ENCODE measurements at places on chromosomes 3 and 15.
A peak's percentile ranks its signal among the peaks of the same experiment; 100 is the strongest.

GRCh38 chr3:65342084-65342683, 654.4 kb upstream of the ADAMTS9 start:
- DNase-seq, result no peak

DNA sequence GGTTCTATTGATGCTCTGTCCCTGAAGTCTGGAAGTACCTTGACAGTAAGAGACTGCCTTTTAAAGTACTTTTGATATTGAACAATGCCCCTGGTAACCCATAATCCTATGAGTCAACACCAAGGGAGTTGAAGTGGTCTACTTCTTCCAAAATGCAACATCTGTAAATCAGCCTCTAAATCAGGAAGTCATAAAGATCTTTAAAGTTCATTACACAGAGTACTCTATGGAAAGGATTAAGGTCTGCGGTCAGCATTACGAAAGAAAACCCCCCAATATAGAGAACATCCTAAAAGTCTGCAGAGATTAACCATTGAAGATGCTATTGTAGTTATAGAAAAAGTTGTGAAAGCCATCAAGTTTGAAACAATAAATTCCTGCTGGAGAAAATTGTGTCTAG, 52.7 kb upstream of the CMC1 start:
- no peak for DNase-seq

DNA sequence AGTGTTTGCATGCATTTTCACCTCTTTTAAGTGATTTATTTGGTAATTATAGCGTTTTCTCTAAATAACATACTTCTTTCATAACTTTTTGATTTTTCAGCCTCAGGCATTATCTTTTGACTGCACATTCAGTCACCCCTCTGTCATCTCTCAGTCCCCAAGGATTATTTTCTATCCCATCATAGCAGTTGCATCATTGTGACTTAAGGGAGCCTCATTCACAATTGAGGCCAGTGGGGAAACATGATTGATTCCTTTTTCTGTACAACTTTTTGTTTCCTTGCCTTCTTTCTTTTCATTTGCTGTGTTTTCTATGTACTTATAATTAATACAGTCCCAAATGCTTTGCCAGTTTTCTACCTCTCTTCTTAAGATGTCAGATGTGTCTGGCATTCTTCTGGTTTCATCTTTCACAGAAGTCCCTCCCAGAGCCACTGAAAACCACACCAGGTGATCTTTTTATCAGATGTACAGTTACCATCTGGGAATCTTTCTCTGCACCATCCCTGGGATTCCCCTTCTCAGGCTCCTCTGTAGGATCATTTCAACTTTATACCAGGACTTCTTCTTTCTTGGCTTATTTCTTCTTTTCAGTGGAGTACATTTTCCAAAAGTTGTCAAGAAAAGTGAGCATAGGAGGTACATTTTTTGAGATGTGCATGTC, 151.4 kb downstream of the RAP2B start:
- no peak for DNase-seq

DNA sequence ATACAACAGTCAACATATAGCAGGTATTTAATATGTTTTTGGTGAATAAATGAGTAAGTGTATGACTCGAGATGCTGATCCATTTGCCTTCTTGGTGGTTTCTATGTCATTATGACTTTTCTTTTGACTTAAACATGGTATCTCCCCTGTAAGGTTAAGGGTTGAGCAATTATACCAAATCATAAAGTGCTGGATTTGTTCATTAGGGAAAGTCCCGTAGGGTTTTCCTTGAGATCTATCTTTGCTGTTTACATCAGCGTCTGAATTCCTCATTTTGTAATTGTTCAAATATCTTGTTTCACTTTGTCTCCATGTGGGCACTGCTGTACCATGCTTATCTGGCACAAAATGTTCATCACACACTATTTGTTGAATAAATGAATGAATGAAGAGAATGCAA, 562.6 kb downstream of the EDEM1 start:
- no peak for DNase-seq

- peak; percentile 8 for DNase-seq
Observed at GRCh38 chr3:156676768-156677479, 2.5 kb downstream of the TIPARP start.

- DNase-seq, result no peak
Observed at GRCh38 chr3:116809208-116809607, 99.6 kb downstream of the TUSC7 start.

- DNase-seq, result no peak
Observed at GRCh38 chr3:11535243-11535960, 108.3 kb downstream of the VGLL4 start.

DNA sequence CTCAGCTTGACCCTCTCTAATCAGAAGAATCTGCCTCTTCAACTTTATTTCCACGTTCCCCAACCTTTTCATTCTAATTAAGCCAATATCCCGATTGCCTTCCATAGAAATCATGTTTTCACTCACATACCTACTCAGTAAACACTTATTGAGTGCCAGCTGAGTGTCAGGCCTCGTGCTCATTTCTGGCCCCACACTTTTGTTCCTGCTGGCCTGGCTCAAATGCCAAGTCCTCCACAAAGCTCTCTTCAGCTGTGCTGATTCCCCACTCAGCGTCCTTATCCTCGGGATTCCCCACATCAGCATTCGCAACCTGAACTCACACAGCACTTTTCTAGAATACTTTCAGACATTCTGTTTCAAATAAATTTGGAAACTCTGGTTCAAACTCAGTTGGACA, 68.9 kb downstream of the THBS1 start:
- no peak for DNase-seq

GRCh38 chr3:30199096-30199759, 407.2 kb upstream of the TGFBR2 start:
- DNase-seq, result no peak

- no peak for DNase-seq
Observed at GRCh38 chr15:94253742-94254141, 22.4 kb downstream of the MCTP2 start.

- no peak for DNase-seq
Observed at GRCh38 chr3:13325892-13326443, 94.2 kb downstream of the NUP210 start.

GRCh38 chr3:43921056-43921648, 230.4 kb downstream of the ABHD5 start:
- DNase-seq, result no peak

Data from T-helper 22 cell (primary cell).